ENCODE measurements at places on chromosomes 12 and 14.

DNA sequence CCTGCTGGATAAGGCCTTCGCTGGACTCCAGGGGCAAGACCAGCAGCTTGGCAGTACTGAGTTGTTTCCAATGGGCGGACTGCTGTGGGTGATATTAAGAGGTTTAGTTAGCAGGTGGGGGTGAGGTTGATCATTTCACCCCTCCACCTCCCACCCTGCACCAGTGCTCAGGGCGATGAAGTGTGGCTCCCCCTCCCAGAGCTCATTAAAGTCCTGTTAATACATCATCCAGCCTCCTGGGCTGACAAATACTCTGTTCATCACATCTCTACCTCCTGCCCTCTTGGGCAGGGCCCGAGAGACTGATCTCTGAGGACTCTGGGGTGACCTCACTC, 2.4 kb upstream of the FIGNL2 start:
- no peak for DNase-seq

DNA sequence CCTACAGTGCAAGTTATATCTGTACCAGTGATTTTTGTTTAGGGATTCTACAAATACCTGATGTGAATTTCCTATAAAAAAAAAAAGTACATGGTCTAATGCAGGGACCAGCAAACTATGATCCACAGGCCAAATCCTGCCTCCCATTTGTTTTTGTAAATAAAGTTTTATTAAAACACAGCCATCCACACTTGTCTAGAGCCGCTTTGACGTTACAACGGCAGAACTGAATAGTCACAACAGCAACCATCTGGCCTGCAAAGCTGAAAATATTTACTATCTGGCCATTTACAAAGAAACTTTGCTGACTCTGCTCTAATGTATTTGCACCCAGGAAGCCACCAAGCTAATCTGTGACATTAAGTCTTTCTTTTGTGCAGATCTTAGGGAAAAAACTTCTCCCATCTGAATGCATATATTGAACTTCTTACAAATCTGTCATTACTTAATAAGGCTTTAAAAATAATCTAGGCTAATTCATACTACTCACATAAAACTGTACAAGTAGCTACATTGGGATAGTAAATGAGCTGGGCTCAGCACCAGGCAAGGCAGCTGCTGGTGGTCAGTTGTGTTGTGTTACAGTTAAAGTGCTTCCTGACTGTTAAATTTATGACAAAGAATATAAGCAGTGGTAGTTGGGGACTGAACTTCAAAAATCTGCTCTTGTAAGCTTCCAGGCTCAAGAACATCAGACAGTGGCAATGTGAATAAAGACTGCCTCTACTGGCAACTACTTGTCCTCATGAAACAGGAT, 303.3 kb downstream of the MED13L start:
- DNase-seq = no peak

- DNase-seq = no peak
Observed at GRCh38 chr14:100035700-100036099, 29.5 kb upstream of the EVL start.

- DNase-seq = no peak
Observed at GRCh38 chr14:66628636-66629035, 120.7 kb downstream of the GPHN start.

DNA sequence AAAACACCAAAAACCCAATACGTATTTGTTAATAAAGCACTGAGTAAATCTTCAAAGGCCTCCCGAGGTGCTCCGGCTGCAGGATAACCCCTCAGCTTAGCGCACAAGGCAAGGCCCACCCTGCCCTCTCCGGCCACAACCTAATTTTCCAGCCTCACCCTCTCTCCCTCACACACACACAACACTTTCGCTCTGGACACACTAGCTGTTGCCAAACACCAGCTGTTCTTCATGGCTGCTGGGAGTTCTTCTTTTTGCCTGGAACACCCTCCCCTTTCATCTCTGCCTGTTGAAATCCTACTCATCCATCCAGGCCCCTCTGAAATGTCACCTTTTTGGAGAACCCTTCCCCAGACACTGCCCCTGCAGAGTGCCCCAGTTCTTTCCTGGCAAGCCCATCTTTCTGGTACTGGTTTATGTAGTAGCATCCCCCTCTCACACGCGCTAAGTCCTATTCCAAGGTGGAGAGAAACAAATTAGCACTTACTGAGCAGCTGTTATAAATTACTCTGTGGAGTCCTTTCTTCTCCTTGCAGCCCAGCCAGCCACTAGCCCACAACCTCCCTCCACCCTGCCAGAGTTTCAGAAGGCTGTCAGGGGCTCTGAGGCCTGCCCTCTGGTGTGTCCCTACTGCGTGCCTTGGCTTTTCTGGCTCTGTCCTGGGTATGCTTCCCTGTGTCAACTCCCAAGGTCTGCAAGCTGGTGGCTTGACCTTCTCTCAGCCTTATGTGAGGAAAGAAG, 805 bp upstream of the CRACR2A start:
- DNase-seq = no peak

GRCh38 chr14:92287987-92288386, 35.0 kb upstream of the SLC24A4 start:
- no peak for DNase-seq

GRCh38 chr12:48812389-48812788, 5.9 kb upstream of the CACNB3 start:
- DNase-seq = no peak

GRCh38 chr14:97602438-97603117, 805.4 kb downstream of the VRK1 start:
- peak; percentile 44 for DNase-seq

DNA sequence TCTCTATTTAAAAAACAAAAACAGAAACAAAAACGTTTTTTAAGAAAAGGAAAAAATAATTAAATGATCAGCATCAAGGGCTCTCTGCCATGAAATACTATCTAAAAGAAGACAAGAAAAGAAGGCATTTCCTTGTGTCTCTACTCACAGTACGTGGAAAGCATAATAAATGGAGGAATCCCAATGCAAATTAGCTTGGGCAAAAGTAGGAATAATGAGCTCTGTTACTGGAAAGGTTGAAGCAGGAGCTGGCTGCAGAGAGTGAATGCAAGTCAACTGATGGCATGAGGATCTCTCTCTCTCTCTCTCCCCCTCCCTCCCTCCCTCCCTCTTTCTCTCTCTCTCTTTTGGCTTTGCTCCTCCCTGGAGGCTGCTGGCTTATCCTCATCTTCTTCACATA, 85.9 kb downstream of the TBX3 start:
- no peak for DNase-seq

DNA sequence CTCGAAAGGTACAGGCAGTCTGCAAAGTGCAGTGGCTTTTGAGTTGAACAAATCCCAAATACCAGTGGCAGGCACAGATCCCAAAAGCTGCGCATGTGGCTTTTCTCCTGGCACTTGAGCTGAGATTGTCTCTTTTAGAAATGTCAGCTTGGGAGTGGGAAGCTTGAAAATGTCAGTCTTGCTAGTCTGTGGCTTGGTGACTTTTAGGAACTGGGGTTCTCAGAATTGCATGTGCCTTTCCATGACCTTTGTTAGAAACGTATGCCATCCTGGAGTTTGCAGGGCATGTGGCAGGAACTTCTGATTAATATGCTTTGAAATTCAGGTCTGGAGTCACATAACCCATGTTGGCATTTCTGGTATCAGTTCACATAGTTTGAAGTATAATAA, 182.1 kb downstream of the CHST11 start:
- no peak for DNase-seq

DNA sequence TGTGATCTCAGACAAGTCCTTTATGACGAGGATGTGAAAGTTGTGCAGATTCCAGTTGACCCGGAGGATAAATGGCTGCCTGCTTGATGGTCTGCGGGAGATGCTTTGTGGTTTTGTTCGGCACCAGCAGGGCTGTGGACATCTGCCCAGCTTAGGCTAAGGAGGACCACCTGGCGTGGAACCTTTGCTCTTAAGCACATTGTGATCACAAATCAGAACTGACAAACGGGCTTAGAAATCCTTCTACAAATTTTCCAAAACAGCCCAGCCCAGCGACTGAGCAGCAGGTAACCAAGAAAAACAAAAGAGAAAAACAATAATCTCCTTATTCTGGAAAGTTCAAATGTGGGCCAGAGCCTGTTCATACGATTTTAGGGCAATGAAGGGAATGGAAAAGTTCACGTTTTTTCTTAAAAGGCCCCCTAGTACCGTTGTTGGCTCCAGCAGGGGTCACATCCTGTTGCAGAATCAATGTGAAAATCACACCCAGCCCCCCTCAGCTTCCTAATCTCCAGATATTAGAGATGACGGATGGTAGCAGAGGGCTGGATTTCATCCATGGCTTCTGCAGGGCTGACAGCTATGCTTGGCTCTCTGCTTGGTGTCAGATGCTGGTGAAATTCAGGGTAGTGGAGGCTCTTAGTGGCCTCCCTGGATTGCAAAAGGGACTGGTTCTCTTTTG, 81.1 kb upstream of the RFLNA start:
- no peak for DNase-seq

DNA sequence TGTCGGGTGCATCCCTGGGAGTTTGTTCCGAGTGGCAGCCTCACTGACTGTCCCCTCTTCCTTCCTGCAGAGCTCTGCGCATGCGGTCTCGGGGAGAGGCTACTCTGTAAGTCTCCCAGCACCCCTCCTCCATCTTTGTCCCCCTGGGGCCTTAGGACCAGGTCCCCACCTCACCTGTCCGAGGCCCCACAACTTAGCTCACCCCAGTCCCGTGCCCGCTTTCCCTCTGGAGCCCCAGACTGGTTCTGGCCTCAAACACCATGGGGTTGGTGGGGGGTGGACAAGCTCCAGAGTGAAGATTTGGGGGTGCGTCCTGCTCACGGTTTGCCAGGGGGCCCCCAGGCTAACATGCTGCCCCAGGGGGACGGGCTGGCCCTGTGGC, 37.9 kb downstream of the FBRSL1 start:
- DNase-seq = no peak

DNA sequence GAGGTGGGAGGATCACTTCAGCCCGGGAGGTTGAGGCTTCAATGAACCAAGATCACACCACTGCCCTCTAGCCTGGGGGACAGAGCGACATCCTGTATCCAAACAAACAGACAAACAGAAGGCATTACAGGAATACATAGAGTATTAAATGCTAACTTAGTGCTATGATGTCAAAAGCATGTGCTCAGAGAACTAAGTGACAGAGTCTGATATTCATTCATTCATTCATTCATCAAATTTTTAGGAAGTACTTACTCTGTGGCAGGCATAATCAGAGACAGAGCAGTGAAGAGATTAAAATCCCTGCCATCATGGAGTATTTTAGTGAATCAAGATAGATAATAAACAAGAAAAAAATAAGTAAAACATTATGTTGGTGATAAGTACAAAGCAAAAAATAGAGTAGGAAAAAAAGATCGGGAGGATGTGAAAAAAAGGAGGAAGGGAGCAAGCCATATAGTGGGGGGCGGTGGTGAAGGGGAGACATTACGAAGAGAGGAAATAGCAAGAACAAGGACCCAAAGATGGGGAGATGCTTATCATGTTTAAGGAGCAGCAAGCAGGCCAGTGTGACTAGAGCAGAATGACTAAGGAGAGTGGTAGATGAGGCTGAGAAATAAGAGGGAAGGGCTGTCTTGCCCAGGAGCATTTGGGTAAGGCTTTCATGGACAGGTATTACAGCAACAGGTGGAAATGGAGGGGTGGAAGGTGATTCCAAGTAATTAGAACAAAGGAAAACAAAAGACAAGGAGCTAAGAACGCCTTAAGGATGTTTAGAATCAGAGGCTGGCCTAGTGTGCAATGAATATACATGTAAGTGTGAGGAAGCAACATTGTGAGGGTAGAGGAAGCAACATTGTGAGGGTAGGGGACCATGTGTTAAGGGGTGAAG, 2.8 kb downstream of the MAP4K5 start:
- DNase-seq = no peak

DNA sequence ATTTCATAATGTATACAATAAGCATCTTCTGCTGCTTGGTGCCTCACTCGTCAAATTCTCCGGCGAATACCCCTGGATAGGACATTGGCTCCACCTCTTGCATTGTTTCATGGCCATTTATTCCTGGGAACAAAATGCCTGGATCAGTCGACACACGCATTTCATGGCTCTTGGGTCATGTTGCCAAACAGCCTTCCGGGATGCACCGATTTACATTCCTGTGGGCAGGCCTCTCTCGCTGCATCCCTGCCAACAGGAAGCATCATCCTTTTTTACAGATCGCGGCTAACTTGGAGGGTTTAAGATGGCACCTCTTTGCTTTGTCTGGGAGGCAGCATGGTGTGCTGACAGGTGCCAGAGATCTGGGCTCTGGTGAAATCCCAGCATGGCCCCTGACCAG, 32.7 kb upstream of the RIMBP2 start:
- no peak for DNase-seq

DNA sequence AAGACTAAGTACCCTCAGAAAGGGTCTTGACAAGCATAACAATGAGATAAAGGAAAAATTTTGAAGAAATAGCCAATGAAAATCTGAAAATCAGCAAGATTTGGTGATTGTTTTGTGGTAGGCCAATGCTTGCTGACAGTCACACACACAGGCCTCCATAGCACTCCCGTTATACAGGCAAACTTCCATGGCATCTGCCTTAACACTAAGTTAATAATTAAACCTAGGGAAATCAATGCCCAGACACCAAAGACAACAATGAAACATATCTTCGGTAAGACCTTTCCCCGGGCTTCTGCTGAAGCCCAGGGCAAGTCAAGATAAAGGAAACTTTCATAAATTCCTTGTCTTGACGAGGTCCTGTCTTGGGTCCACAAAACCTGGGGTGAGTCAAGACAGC, 18.6 kb upstream of the RERGL start:
- DNase-seq = no peak
